NCI-H2171 treated with DMSO at 0.1 percent for 48 hours (cell line): ENCODE measurements at places on chromosomes 13 and 19.

DNA sequence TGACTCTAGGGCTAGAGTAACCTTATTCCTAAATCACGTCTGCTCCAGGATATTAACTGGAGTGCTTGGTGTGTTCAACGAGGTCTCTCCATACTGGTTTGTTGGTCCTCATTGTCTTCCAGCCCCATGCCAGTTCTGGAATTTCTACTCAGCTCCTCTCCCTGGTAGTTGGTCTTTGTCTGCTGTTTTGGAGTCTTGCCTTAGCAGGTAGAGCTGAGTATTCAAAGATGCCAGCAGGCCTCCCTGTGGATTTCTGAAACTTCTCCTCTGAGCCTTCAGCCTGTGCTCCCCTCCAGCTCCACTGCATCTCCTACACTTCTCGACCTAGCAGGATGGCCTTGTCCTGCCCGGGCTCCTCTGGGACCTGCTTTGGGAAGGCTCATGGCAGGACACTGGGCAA lies 25.5 kb downstream of the SOX1 start:
- no peak for DNase-seq

GRCh38 chr13:32976056-32976805 lies 40.0 kb upstream of the KL start:
- no peak for DNase-seq

DNA sequence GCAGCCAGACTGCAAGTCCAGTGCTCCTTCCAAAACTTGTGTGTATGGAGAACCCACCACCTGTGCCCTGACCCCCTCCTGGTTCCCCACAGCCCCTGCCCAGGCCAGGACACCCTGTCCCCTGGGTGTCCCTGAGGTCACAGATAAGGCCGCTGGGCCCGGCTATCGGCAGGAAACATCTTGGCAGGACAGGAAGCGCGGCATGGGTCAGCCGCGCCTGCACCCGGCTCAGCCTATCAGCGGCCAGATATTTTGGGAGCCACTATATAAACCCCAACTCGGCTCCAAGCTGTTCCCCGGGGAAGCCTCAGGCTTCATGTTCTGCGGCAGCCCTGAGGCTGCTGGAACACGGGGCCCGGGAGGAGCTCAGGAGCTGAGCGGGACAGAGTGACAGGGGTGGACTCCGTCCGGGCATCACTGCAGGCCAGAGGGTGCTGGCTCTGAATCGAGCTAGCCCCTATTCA lies 60.8 kb downstream of the AP1M1 start:
- no peak for DNase-seq

GRCh38 chr13:51825165-51825592 lies 19.8 kb downstream of the TMEM272 start:
- no peak for DNase-seq

GRCh38 chr13:110799246-110800236 lies 86.0 kb downstream of the ING1 start:
- no peak for DNase-seq
